ENCODE measurements at places on chromosomes 12 and 14.

- DNase-seq: no peak
These were observed 99.8 kb downstream of the AEBP2 start for GRCh38 chr12:19539071-19539470.

DNA sequence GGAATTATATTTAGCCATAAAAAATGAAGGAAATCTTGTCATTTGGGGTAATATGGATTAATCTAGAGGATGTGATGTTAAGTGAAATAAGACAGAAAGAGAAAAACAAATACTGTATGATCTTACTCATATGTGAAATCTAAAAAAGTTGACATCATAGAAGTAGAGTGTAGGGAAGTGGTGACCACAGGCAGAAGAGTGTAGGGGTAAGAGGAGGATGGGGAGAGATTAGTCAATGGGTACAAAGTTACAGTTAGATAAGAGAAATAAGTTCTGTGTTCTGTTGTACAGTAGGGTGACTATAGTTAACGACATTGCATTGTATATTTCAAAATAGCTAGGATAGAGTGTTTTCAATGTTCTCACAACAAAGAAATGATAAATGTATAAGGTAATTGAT lies 87.0 kb downstream of the TSHR start:
- no peak for DNase-seq

DNA sequence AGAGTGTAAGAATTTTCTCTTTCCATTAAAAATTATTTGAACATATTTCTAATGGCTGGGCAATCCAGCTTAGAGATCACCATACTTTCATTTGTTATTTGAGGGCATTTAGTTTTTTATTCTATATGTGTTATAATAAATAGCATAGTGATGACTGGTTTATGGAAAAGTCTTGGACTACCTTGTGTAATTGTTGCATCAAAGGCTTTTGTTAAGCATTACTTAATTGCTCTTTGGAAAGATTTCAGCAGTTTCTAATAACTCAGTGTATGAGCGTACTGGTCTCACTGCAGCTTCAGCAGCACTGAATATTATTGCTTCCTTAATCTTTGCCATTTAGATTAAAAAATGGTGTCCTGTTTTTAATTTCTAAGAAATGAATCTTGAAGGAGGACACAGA lies 22.8 kb downstream of the TMEM19 start:
- DNase-seq: no peak

DNA sequence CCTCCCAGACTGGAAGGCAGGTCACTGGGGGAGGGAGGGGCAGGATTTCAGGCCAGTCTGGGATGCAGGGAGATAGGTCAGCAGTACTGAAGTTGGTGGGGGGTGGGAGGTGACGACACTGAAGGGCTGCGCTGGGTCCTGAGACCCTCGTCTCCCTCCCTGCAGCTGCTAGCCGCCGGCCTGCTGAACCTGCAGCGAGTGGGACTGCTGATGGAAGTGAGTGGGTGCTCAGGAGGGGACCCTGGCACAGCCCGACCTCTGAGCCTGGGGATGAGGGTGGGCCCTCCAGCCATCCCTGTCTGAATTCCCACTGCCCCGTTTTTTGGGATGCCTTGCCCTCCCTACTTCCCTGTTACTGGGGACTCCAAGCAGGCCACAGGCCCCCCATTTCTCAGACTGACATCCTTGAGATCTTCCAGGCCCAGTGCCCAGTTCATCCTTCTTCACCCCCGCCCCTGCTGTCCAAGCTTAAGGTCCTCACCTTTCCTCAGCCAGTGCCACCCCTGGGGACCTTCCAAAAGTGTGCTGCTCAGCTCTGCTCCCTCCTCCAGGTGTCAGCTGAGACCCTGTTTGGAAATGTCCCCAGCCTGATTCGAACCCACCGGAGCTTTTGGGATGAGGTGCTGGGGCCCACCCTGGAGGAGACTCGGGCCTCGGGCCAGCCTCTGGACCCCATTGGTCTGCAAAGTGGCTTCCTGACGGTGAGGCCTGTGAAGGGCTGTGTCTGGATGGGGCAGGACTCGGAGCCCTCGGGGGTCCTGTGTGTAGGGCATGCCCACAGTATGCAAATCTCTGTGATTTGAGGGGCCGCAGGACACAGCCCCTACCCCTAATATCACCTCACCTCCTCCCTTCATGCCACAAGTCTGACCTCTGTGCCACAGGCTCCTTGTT lies 5.5 kb downstream of the PLEKHG6 start:
- no peak for DNase-seq

DNA sequence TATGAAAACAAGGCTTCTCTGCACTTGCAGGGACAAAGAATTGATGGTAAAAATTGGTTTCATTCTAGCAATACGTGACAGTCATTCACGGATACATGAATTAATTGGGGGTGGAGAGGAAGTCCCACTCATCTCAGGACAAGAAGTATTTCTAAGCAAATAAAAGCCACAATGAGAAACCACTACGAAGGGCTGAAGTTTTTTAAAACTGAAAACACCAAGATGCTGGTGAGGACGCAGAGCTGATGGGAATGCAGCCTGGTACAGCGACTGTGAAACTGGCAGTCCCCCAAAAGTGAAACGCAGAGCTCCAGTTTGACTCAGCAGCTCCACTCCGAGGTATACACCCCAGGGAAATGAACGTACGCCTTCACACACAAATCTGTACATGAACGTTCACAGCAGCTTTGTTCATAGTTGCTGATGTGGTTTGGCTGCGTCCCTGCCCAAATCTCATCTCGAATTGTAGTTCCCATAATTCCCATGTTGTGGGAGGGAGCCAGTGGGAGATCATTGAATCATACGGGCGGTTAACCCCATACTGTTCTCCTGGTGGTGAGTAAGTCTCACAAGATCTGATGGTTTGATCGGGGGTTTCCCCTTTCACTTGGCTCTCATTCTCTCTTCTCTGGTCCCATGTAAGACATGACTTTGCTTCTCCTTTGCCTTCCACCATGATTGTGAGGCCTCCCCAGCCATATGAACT lies 89.0 kb downstream of the SCARB1 start:
- DNase-seq: peak; percentile 85

GRCh38 chr12:16421806-16422205 lies 74.4 kb downstream of the MGST1 start:
- no peak for DNase-seq

DNA sequence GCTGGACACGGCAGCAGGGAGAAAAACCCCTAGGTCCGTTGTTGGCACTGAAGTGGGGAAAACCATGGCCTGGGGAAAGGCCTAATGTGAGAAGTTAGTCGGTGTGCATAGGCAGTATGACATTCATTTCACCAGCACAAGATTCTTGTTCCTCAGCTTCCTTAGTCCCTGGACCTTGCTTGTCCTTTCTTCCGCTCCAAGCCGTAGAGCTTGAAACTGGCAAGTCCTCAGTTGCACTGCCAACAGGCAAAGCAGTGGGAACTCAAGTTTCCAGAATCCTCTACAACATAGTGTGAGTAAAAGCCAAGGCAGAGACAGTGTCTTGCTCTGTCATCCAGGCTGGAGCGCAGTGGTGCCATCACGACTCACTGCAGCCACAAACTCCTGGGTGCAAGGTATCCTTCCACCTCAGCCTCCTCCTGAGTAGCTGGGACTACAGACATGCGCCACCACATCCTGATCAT lies 138.5 kb upstream of the AMIGO2 start:
- no peak for DNase-seq

DNA sequence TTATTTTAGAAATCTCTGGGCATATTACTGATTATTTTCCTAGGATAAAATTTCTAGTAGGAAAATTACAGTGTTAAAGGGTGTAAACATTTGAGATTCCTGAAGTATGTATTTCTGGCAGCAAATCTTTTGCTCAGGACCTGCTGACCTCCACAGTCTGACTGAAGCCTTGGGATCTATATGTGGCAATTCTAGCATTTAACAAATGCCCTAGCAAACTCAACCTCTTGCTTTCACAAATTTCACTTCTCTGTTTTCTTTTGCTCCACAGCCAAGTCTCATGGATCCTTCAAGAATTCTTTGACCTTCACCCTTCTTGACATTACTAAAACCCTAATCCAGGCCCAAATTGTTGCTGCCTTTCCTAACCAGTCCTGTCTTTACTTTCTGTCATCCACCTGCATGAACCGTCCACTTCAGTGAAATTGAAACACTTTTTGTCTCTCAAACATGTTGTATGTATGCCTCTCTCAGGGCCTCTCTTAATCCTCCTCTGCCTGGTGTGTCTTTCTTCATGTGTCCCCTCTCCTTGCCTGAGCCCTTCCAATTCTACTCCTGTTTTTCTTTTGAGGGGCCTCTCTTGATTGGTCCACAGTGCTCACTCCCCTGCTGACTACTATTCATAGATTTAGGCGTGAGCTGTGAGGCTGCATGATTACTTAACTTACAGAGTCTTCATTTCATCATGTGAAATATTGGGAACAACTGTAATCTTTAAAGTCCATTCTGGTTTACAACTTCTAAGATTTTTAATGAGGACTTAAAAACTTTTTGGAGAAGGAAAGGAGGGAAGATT lies 5.1 kb upstream of the DYRK4 start:
- no peak for DNase-seq

- no peak for DNase-seq
These were observed 2.4 kb downstream of the MBD6 start for GRCh38 chr12:57524814-57525614.

GRCh38 chr14:38138473-38139138 lies 69.1 kb upstream of the SSTR1 start:
- no peak for DNase-seq

- peak; percentile 42 for DNase-seq
These were observed 64.1 kb downstream of the ZNF641 start for GRCh38 chr12:48286665-48287064.

- DNase-seq: no peak
These were observed 221.7 kb downstream of the ZFP36L1 start for GRCh38 chr14:68571114-68571591.

DNA sequence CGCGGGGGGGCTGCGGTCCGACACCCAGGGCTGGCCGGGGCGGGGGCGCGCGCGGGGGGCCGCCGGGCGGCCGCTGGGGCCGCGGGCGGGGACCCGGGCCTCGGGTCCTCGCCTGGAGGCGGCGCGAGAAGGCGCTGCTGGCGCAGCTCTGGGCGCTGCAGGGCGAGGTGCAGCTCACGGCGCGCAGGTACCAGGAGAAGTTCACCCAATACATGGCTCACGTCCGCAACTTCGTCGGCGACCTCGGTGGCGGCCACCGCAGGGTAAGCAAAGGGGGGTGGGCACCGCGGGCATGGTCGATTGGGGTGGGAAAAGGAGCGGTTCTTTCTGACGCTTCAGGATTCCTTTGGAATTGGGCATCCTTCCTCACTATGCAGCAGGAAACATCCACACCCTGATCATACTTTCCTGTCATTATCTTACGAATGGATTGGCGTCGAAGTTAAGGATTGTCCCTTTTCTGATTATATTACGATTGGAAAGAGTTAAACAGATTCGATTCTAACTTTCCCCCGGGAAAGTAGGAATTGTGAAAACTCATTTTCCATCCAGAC lies 798 bp downstream of the PDZRN4 start:
- no peak for DNase-seq
